ENCODE measurements at places on chromosomes 6 and 20. TPM values are rescaled to one million over a fixed set of nuclear protein-coding genes. Genes with fewer than 3 reads are reported as not detected.

Gene SNAP25
- total RNA-seq: 5.6 TPM

Gene GGTLC1
- total RNA-seq: not detected

Gene PRL
- not detected for total RNA-seq

Gene DLL1
- total RNA-seq: 43.5 TPM

Gene SMOC2
- total RNA-seq: 22.1 TPM

DNA sequence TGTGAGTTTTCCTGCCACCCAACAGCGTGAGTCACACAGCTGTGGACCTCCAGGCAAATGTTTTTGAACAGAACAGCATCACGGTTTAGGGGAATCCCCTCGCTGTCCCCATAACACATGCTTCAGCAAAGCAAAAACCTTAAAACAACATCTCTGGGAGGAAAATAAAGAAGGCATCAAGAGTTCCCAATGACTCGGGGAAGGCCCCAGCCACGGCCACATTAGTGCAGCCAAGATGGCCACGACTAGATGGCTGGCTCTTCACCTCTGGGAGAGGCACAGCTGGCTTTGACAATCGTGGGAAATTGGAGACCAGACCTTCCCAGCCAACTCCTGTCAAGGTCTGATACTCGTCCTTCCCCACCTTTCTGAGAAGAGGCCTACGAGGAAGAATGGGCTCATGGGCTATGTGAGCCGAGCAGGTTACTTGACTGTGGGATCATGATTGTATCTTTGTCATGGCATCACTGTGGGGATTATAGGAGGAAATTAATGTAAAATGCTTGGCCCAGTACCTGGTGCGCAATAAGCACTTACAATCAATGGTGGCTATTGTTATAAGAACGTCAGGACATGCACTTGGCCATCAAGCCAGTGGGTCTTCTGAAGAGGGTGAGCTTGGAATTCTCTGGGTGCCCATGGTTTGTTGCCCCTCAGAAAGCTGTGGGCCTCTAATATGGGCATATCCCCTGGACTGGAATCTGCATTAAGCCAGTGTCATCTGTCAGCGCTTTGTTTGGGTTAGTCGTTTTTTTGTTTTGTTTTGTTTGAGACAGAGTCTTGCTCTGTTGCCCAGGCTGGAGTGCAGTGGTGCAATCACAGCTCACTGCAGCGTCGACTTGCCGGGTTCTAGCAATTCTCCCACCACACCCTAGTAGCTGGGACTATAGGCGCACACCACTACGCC, 43.6 kb downstream of the FGD2 start:
- peaks cover 37% of the 10 kb centered on the region for H3K4me1 ChIP-seq
- H3K36me3 ChIP-seq: no peaks in the 10 kb centered on the region
- no peaks in the 10 kb centered on the region for H3K27me3 ChIP-seq
- peak overlapping the region; percentile 77 for H3K27ac ChIP-seq
- no peak overlapping the region for H3K4me3 ChIP-seq

- H3K27ac ChIP-seq: no peak overlapping the region
- no peak for DNase-seq
- H3K27me3 ChIP-seq: no peaks in the 10 kb centered on the region
- H3K4me1 ChIP-seq: no peaks in the 10 kb centered on the region
- H3K4me3 ChIP-seq: no peak overlapping the region
- no peaks in the 10 kb centered on the region for H3K36me3 ChIP-seq
These were observed 22.6 kb upstream of the PREX1 start for GRCh38 chr20:48850257-48850976.

DNA sequence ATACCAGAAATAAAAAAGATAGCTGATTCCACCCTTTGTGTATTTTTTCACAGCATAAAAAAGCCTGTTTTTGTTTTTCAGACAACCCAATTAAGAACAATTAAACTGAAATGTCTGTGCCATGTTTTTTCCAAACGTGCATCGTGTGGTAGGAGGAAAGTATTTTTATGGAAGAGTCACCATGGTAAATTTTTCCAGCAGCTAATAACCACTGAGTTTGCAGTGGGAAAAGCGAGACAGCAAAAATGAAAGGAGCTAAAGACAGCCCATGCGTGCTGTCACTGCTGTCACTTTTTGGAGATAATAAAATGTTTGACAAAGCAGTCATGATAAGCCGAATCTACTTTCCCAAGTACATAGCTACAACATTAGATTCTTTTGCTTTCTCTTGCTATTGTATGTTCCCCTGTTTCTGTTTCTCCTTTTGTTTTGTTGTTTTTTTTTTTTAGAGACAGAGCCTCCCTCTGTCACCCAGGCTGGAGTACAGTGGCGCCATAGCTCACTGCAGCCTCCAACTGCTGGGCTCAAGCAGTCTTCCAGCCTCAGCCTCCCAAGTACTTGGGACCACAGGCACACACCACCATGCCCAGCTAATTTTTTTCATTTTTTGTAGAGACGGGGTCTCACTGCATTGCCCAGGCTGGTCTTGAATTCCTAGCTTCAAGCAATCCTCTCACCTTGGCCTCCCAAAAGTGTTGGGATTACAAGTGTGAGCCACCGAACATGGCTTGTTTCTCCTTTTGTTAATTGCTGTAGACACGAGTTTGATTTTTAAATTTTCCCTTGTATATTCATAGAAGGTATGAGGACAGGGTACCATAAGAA, 261.3 kb downstream of the TMEM242 start:
- DNase-seq: no peak
- no peak overlapping the region for H3K4me3 ChIP-seq
- no peaks in the 10 kb centered on the region for H3K27me3 ChIP-seq
- peaks cover 26% of the 10 kb centered on the region for H3K4me1 ChIP-seq

DNA sequence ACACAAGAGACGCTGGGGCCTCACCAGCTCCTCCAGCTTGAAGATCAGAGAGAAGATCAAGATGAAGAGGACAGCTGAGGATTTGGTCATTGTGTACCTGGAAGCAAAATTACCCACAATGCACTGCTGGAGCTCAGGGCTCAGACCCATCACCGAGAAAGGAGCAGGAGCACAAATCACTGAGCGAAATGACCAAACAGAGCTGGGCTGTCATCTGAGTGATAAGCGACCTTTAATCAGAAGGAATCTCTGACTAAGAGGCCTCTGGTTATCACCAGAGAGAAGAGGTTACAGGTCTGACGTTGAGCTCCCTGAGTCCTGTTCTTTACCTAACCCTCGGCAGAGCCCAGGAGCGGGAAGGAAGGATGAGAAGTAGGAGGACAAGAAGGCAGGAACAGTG, 47.5 kb upstream of the CDH22 start:
- no peaks in the 10 kb centered on the region for H3K27me3 ChIP-seq
- H3K36me3 ChIP-seq: peaks cover 19% of the 10 kb centered on the region
- no peak overlapping the region for H3K27ac ChIP-seq
- no peak overlapping the region for H3K4me3 ChIP-seq
- peaks cover 47% of the 10 kb centered on the region for H3K4me1 ChIP-seq

GRCh38 chr20:58992911-58993310, 11.9 kb downstream of the NELFCD start:
- H3K4me1 ChIP-seq: no peaks in the 10 kb centered on the region
- peaks cover 3% of the 10 kb centered on the region for H3K36me3 ChIP-seq

DNA sequence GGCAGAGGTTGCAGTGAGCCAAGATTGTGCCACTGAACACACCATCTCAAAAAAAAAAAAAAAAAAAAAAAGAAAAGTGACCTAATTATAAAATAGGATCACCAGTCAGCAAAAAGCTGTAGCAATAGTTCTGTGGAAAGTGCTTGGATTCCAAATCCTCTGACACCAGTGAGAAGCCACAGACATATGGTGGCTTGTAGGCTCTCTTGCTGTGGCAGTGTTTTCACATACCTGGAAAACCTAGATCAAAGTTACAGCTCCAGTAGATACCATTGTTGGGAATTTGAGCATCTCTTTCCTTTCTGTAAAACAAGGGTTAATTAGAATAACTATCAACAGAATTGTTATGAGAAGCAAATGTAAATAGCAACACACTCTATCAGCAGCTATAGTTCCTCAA, 4.1 kb downstream of the CCDC170 start:
- H3K4me1 ChIP-seq: no peaks in the 10 kb centered on the region
- no peaks in the 10 kb centered on the region for H3K36me3 ChIP-seq
- H3K4me3 ChIP-seq: no peak overlapping the region
- no peaks in the 10 kb centered on the region for H3K27me3 ChIP-seq

Data from vagina (tissue), 2 donors.